Stomach (tissue), 19 donors: ENCODE measurements at places on chromosomes 13 and 19. TPM values are rescaled to one million over a fixed set of nuclear protein-coding genes. Genes with fewer than 3 reads are reported as not detected.

GRCh38 chr13:42477596-42478190 is 96.3 kb upstream of the TNFSF11 start:
- no peak overlapping the region for H3K27ac ChIP-seq
- no peak overlapping the region for H3K4me3 ChIP-seq
- H3K4me1 ChIP-seq: no peaks in the 10 kb centered on the region
- H3K27me3 ChIP-seq: no peaks in the 10 kb centered on the region
- no peaks in the 10 kb centered on the region for H3K36me3 ChIP-seq

DNA sequence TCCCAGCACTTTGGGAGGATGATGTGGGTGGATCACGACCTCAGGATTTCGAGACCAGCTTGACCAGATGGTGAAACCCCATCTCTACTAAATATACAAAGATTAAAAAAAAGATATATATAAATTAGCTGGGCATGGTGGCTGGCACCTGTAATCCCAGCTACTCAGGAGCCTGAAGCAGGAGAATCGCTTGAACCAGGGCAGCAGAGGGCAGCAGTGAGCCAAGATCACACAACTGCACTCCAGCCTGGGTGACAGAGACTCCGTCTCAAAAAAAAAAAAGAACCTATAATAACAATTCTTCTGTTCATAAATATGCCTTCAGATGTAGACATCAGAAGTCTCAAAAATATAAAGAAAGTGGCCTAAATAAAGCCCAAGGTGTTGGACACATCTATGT is 7.6 kb downstream of the ZNF737 start:
- no peaks in the 10 kb centered on the region for H3K27me3 ChIP-seq
- peaks cover 6% of the 10 kb centered on the region for H3K36me3 ChIP-seq
- H3K4me3 ChIP-seq: no peak overlapping the region
- peaks cover 2% of the 10 kb centered on the region for H3K4me1 ChIP-seq
- no peak for DNase-seq

- H3K4me1 ChIP-seq: no peaks in the 10 kb centered on the region
- no peak overlapping the region for H3K4me3 ChIP-seq
- no peaks in the 10 kb centered on the region for H3K27me3 ChIP-seq
- DNase-seq: no peak
- H3K27ac ChIP-seq: no peak overlapping the region
- H3K36me3 ChIP-seq: no peaks in the 10 kb centered on the region
Observed at GRCh38 chr13:85982102-85982501, 182.9 kb upstream of the SLITRK6 start.

GRCh38 chr13:60647547-60647946 is 250.5 kb downstream of the TDRD3 start:
- no peak overlapping the region for H3K27ac ChIP-seq
- H3K4me3 ChIP-seq: no peak overlapping the region
- no peaks in the 10 kb centered on the region for H3K4me1 ChIP-seq
- H3K27me3 ChIP-seq: no peaks in the 10 kb centered on the region
- DNase-seq: no peak

DNA sequence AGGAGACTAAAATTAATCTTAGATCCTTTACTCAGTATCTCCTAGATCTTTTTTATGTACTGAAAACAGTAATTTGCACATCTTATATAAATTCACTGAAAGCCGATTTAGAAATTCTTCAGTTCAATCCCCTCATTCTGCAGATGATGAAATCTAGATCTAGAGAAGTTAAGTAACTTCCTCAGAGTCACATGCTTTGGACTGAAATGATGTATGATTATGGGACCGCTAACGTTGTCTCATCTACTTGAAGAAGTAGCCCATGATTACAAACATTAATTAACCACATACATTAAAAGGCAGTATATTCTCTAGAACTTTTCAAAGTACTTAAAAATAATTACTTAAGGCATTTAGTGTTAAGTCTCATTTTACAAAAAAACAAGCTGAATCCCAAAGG is 37.8 kb downstream of the ELF1 start:
- H3K27ac ChIP-seq: peak overlapping the region; percentile 78
- DNase-seq: no peak
- H3K36me3 ChIP-seq: no peaks in the 10 kb centered on the region
- peaks cover 31% of the 10 kb centered on the region for H3K4me1 ChIP-seq

DNA sequence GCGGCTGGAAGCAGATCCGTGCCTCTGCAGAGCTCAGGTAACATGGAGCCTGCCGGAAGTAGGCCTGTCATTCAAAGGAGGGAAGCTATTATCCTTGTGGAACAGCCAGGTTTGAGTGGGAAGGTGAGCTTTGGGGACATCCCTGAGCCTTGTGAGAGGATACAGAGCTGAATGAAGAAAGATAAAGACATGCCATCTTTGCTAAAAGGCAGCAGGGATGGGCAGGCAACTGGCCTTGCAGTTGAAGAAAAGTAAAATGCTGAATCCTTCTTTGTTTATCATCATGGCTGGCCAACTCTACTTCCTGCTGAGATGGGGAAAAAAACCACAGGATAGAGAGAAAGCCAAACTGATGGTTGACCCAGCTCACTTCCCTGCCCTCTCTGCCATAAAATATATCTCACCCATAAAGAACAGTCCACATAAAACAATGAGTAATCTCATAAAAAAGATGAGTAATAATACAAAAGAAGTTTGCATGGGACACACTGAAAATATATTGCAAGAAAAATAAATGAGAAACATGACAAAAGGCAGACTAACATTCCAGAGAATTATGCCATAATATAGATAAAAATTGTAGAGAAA is 226.3 kb downstream of the DLEU7 start:
- H3K36me3 ChIP-seq: no peaks in the 10 kb centered on the region
- H3K27ac ChIP-seq: no peak overlapping the region
- H3K27me3 ChIP-seq: no peaks in the 10 kb centered on the region

DNA sequence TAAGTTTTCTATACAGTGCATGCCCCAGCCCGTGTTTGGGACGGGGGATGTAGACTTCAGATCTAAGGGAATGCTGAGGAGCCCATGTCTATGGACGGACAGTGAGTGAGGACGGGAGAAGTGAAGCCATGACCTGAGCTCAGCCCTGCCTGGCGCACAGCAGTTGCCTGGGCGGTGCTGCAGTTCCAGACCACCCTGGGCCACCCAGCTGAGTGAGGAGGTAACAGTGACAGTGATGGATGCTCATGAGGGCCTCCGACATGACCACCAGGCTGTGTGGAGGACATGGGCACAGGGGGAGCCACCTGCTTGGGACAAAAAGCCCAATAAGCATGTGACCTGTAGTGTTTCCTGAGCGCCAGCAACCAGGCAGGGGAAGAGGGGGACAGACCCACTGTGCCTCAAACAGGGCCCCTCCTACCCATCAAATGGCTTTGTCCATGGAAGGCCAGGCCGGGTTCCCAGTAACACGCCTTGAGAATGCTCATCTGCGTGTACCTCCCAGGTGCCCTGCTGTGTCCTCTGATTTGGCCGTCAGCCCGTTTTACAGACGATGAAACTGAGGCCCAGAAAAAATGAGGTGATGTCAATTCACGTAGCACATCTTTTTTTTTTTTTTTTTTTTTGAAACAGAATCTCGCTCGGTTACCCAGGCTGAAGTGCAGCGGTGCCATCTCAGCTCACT is 22.6 kb downstream of the NOSIP start:
- no peak for DNase-seq
- H3K36me3 ChIP-seq: peaks cover 58% of the 10 kb centered on the region
- H3K27me3 ChIP-seq: no peaks in the 10 kb centered on the region
- H3K4me1 ChIP-seq: peaks cover 75% of the 10 kb centered on the region
- H3K27ac ChIP-seq: no peak overlapping the region

- no peaks in the 10 kb centered on the region for H3K4me1 ChIP-seq
- H3K27me3 ChIP-seq: no peaks in the 10 kb centered on the region
- no peak overlapping the region for H3K27ac ChIP-seq
- no peak overlapping the region for H3K4me3 ChIP-seq
Observed at GRCh38 chr13:100648354-100648753, 26.2 kb downstream of the TMTC4 start.

GRCh38 chr19:44993526-44993925 is 7.7 kb upstream of the RELB start:
- no peaks in the 10 kb centered on the region for H3K4me1 ChIP-seq
- peaks cover 57% of the 10 kb centered on the region for H3K36me3 ChIP-seq
- H3K27ac ChIP-seq: no peak overlapping the region
- no peak overlapping the region for H3K4me3 ChIP-seq

DNA sequence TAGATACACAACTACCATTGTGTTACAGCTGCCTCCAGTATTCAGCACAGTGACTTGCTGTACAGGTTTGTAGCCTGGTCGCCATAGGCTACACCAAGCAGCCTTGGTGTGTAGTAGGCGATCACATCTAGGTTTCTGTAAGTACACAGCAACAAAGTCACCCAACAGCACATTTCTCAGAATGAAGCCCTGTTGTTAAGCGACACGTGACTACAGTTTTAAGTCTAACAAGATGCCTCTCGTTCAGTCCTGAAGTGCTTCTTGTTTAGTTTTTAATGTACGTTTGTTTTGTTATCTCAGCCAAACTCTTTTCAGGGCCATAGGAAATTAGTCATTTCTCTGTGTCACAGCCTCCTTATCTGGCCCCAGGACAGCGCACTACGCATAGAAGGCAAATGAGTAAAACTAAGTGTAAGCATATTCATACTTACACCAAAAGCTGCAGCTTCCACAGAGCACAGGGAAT is 50.0 kb upstream of the GPR183 start:
- H3K27me3 ChIP-seq: no peaks in the 10 kb centered on the region
- H3K36me3 ChIP-seq: peaks cover 38% of the 10 kb centered on the region
- peaks cover 36% of the 10 kb centered on the region for H3K4me1 ChIP-seq
- no peak overlapping the region for H3K4me3 ChIP-seq

GRCh38 chr19:21322528-21322927 is 6.7 kb downstream of the ZNF708 start:
- peaks cover 14% of the 10 kb centered on the region for H3K36me3 ChIP-seq
- H3K4me1 ChIP-seq: peaks cover 48% of the 10 kb centered on the region
- H3K27me3 ChIP-seq: no peaks in the 10 kb centered on the region
- H3K27ac ChIP-seq: no peak overlapping the region
- H3K4me3 ChIP-seq: no peak overlapping the region

DNA sequence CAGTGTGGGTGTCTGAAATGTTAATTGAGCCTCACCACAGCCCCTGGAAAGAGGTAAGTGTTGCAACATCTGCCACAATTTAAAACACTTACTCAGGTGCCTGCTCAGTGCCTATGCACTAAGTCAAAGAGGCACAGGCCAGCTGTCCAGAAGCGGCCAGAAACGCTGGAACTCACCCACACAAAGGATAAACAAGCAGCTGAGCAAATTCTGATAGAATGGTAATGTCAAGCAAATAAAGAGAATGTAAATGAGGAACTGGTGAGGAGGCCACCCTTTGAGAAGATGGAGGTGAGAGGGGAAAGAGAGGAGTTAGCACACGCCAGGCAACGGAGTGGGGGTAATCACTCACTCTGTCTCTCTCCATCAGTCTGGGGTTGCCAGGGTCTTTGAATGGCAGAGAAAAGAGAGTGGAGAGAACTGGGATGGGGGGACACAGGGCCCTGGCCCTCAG is 67.7 kb upstream of the SERP2 start:
- H3K4me3 ChIP-seq: no peak overlapping the region
- no peaks in the 10 kb centered on the region for H3K27me3 ChIP-seq
- H3K4me1 ChIP-seq: peaks cover 32% of the 10 kb centered on the region
- H3K27ac ChIP-seq: peak overlapping the region; percentile 93

GRCh38 chr13:58953638-58954037 is 1210.1 kb downstream of the DIAPH3 start:
- no peaks in the 10 kb centered on the region for H3K27me3 ChIP-seq
- H3K4me3 ChIP-seq: no peak overlapping the region
- peak; percentile 18 for DNase-seq
- no peak overlapping the region for H3K27ac ChIP-seq

- H3K36me3 ChIP-seq: peaks cover 57% of the 10 kb centered on the region
- no peak overlapping the region for H3K27ac ChIP-seq
- no peak for DNase-seq
- H3K4me3 ChIP-seq: no peak overlapping the region
- H3K4me1 ChIP-seq: peaks cover 14% of the 10 kb centered on the region
Observed at GRCh38 chr19:17519967-17520366, 8.5 kb downstream of the PGLS start.

DNA sequence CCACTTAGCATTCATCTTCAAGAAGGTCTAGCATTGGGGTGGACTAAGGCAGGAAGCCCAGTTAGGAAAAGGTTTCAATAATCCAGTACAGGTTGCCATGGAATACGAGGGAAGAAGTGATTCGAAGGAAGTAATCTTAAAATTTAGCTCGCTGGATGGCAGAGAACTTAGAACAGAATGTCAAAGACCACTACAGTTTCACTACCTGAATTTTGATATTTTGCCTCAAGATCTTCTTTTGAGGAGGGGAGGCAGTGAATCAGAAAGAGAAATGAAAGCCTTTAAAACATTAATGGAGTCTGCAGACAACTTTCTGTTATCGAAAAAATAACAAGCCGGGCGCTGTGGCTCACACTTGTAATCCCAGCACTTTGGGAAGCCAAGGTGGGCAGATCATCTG is 7.0 kb upstream of the RAB8A start:
- peak overlapping the region; percentile 42 for H3K27ac ChIP-seq
- H3K4me3 ChIP-seq: no peak overlapping the region
- DNase-seq: no peak
- no peaks in the 10 kb centered on the region for H3K27me3 ChIP-seq
- no peaks in the 10 kb centered on the region for H3K4me1 ChIP-seq

Gene TNNI3
- total RNA-seq: not detected

Gene SIGLEC12
- total RNA-seq: not detected

Gene DNAAF3
- not detected for total RNA-seq

Gene ZNF729
- not detected for total RNA-seq

Gene RCBTB1
- total RNA-seq: 16.2 TPM

Gene ZNF296
- 4.1 TPM for total RNA-seq

Gene CPB2
- not detected for total RNA-seq

Gene CCDC70
- total RNA-seq: not detected

Gene ELOF1
- total RNA-seq: 21.4 TPM

Gene PABPC3
- not detected for total RNA-seq

Gene ARGLU1
- total RNA-seq: 321 TPM
